Hematopoietic multipotent progenitor cell treated with erythropoietin and hydrocortisone succinate and interleukin-3 and kit ligand, for 8 days (in vitro differentiated cells): ENCODE measurements at places on chromosomes 4 and X.

DNA sequence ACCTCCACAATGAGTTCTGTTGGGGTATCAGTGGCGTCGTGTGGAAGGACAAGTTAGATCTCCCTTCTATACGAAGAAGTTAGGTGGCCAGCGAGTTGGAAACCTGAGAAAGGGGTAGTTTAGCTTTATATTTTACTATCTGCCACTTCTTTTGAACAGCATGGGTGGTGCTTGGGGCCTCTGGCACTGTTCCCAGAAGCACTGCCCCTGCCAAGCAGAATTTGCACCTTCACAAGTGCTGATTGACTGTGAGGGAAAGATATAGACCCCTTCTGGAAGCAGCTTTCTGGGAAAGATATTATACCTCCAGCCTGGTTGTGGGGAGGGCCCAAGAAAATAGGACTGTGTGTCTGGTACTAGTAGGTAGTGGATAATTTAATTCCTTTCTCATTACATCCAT, 246.9 kb downstream of the FBXO8 start:
- DNase-seq: peak; percentile 87

DNA sequence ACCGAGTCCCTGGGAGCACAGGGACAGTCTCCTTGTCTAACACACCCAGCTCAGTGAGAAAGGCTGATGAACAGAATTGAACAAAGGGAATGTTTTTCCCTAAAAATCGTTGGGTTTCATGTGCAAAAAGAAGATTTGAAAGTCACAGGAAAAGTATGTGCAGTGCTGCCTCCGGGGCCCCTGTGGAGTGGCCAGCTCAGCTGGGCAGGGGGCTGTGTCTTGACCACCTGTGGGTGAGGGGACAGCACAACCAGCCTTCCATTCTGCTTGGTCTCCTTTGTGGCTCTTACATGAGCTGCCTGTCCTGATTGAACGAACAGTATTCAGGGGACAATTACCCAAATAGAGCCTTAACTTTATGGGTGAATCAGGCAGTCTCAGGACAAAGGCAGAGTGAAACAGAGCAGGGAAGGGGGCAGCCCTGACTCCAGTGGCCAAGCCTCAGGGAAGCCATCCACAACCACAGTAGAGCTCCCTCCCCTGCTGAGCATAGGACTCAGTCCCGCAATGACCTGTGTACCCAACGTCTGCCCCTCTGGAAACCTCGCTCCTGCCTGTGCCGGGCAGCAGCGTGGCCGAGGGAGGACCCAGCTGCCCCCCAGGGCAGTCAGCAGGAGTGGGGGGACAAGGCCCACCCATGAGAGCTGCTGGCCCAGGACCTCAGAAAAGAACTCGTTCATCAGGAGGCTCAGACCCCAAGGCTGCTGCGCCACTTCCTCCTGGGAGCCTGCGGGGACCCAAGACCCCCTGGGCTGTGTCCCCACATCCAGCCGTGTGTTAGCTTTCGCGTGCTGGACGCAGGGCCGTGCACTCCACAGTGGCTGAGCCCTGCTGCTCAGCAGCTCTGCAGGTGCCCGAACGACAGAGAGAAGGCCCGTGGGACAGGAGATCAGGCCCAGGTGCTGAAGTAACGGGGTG, 59.6 kb upstream of the MXD4 start:
- no peak for DNase-seq

DNA sequence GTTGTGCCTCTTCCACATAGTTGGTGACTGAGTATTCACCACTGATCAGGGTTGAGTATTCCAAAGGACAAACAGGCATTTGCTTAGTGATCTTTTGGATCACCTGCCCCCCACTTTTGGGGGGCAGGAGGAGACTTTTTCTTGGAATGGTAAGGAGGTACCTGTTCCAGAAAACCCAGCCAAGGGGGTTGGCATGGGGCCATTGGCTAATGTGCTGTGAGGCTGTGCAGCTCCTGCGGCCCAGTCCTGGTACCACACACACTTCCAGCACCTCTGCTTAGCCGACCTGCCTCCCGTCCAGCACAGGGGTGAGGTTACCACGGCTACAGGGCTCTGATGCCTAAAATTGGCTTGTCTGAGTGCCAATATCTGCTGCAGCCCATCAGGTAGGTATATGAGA, 40.1 kb upstream of the MGST2 start:
- DNase-seq: no peak

DNA sequence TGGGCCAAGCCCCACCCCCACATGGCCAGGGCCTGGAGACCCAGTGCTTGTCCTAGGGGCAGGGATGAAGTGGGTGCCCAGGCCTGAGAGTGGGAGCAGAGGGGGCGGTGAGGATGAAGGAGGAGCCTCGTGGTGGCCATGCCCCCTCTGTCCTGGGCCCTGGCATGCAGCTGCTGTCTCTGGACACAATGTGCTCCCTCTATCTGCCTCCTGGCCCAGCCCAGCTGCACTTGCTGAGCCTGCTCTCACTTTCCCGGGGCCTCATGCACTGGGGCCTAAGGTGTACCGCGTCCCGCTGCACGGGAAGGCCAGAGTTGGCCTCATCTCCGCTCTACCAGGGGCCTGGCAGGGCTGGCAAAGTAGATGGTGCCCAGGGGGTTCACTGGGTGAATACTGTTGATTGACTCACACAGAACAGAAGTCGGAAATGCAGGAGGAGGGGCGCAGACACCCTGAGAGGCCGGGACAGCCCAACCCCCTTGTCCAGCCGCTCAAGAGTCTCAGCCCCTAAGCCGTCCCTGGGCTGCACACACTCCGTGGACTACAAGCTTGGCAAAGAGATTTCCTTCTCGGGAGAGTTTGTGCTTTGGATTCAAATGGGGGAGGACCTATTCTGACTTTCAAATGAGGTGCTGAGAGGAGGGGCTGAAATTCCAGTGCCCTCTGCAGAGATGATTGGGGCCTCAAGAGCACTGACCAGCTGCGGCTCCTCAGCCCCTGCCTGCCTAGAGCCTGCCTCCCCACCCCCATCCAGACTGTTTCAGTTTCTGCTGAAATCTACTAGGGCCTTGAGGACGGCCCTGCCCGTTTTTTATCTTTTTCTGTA, 112.4 kb downstream of the PSAPL1 start:
- no peak for DNase-seq

GRCh38 chrX:150935467-150935866, 37.0 kb upstream of the CD99L2 start:
- DNase-seq: no peak

DNA sequence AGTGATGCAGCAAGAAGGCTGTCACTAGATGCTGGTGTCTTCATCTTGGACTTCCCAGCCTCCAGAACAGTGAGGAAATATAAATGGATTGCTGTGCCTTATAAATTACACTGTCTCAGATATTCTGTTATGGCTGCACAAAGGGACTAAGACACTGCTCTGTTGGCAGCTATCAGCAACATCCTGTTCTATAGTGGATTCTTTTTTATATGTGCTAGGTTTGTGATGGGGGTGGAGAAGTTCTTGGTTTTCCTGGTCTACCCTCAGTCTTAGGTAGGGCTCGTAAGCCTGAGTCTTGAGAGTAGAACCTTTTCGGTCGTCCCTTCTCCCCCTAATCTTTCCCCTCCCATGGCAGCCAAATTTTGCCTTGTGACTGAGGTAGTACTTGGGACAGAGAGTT, 17.3 kb downstream of the STIM2 start:
- no peak for DNase-seq

DNA sequence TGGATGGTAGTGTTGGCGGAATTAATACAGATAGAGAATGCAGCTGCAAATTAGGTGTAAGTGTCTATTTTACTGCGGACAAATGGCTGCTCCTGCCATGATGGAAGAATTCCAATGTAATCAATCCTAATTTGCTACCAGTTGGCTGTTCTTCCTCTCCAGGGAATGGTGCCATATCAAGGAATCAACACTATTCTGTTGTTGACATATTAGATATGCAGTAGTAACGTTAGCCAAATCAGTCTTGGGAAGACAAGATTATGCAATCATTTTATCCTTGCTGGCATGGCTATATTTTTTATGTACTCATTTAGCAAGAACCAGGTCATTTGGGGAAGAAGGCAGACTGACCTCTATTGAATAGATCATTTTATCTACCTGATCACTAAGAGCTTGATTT, 271.2 kb upstream of the AGA start:
- DNase-seq: no peak

- no peak for DNase-seq
Observed at GRCh38 chrX:3567686-3568085, 145.8 kb downstream of the PRKX start.

- peak; percentile 70 for DNase-seq
Observed at GRCh38 chr4:75724867-75725724, 719 bp downstream of the USO1 start.

DNA sequence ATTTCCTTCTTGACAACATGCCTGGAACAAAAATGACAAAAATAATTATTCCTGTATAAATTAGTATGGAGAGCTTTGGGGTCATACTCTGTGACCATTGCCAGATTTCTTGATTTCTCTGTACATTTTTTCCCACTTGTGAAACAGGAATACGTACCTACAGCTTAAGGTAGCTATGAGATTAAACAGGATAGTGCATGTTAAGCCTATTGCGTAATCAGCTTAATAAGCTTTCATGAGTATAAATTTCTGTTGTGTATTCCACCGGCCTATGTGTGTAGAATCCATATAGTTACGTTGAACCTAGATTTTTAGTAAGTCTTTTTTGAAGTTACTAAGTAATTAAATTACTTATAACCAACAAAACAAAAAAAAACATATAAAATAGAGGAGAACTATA, 334.9 kb downstream of the DCTD start:
- DNase-seq: no peak

GRCh38 chr4:145494666-145495270, 13.1 kb downstream of the SMAD1 start:
- peak; percentile 60 for DNase-seq

- no peak for DNase-seq
Observed at GRCh38 chrX:44770121-44770520, 73.7 kb upstream of the DUSP21 start.

DNA sequence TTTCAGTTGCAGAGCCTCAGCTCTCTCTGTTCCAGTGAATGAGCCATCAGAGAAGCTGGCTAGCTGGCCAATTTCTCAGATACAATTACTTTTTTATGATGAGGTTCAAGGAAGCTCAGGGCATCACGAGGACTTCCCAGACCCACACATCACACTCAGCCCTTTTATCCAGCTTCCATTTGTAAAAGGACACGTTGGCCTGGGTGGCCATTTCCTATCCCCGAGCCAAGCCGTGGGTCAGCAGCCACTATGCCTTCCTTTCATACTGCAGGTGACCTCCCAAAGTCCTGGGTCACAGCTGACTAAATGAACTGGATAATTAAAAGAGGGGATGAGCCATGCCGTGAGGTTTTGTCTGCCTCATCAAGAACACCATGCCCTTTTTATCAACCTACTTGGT, 236.9 kb upstream of the PPARGC1A start:
- no peak for DNase-seq

GRCh38 chrX:6667048-6667768, 132.3 kb upstream of the VCX3A start:
- DNase-seq: no peak

GRCh38 chr4:175770555-175770954, 41.5 kb downstream of the GPM6A start:
- no peak for DNase-seq

DNA sequence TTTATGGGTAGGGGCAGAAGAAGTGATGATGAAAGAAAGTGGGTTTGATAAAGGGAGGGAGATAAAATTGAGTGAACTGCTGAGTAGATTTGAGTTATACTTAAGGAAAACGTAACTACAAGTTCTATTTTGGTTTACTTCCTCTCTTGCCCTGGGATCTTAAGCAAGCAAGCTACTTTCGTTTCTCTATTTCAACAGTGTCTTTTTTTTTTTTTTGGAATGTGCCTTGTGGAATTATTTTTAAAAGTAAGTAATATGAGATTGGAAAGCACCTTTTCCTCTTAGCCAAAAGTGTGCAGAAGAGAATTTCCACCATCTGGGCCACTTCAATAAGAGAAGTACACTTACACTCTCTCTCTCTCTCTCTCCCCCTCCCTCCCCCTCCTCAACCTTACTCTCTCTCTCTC, 16.0 kb upstream of the C4orf36 start:
- DNase-seq: no peak

GRCh38 chr4:10925996-10926395, 241.4 kb upstream of the CLNK start:
- DNase-seq: no peak

DNA sequence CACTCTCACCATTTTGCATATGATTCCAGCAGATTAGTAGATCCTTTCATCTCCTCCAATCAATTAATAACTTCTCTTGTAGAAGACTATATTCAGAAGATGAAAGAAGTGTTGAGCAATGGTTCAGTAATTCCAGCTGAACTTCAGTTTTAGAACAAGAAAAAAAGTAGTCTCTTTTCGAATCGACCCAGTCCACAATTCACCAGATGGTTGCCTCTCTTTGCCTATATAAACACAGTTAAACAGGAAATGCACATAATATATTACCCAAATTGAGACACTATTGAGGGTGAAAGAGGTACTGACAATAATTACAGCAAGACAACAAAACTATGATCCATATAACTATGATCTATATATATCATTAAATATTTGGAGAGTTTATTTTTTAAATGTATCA, 16.8 kb upstream of the FAM241A start:
- DNase-seq: no peak

DNA sequence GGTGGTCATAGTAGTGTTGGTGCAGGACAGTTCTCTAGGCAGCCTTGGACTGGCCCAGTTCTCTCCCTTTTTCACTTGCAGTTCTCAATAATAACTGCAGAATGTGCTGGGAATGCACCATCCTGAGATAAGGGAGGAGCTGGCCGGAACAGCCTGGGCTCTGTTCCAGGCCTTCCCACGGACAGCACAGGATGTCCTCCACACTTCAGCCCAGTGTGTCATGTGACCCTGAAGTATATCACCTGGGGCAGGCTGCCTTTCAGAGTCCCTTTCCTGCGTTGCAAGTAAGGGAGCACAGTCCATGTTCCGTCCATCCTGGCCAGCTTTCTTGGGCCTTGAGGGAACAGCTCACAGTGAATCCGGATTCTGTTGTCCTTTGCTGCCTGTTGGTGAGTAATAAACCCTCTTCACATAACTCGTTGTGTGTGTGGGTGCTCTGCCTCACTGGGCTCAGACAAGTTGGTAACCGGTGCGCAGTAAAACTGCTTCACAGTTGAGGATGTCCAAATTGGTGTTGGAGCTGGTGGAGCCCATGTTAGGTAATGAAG, 32.3 kb upstream of the BBS12 start:
- DNase-seq: no peak

- peak; percentile 40 for DNase-seq
Observed at GRCh38 chr4:6331018-6331417, 61.4 kb downstream of the WFS1 start.

GRCh38 chr4:7581477-7581876, 146.7 kb upstream of the PSAPL1 start:
- peak; percentile 2 for DNase-seq

- DNase-seq: no peak
Observed at GRCh38 chrX:41518127-41518840, 71.1 kb downstream of the NYX start.

GRCh38 chr4:120709991-120710390, 212.5 kb downstream of the PRDM5 start:
- no peak for DNase-seq

- no peak for DNase-seq
Observed at GRCh38 chr4:128450326-128451120, 162.9 kb upstream of the PGRMC2 start.

GRCh38 chr4:38013461-38014366, 53.5 kb downstream of the PTTG2 start:
- no peak for DNase-seq
